ENCODE measurements at places on chromosomes 16 and 17.
A peak's percentile ranks its signal among the peaks of the same experiment; 100 is the strongest.

DNA sequence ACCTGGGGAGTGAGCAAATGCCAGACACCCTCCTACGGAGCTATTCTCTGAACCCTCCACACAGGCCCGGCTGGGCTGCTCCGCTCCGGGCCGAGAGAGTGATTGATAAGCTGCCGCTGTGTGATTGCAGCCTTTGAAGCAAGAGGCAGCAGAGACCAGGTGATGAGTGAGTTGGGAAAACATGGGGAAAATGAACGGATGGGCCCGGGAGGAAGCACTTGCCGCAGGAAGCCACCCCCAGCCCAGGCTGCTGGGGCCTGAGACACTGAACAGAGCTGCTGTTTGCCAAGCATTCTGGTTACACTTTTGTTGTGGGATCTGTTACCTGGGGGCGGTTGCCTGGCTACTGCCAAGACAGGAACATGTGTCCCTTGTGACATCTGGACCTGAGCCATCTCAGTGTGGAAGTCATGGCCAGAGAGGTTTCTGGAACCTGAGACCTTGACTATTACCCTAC lies 46.4 kb upstream of the KLHDC4 start:
- no peak for DNase-seq

- DNase-seq, result no peak
Observed at GRCh38 chr16:3992297-3993051, 112.0 kb upstream of the CREBBP start.

DNA sequence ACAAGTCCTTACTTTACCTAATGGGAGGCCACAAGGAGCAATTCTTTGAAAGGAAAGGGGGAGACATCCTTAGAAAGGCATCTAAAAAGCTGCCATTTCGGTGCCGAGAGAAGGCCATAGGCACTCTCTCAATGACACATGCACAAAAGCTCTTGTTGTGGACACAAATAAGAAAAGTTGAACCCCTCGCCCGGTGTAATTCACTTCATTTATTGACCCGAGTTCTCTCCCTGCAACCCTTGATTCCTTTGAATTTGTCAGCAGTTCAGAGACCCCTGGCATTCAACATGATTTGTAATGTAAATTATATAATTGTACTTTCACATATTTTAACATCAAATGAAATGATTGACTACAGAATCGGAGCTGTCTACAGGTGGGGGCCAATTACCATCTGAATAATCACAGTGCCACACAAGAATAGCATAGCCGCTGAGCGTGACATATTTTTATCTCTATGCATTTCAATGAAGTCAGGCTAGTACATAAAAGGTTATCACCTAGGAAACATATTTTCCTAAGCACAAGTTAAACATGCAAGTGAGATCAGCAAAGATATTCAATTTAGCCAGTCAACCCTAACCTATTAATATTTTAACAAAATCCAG lies 66.7 kb downstream of the IRX6 start:
- DNase-seq, result no peak

- DNase-seq, result peak; percentile 25
Observed at GRCh38 chr16:54077050-54077821, 209.4 kb downstream of the IRX3 start.

DNA sequence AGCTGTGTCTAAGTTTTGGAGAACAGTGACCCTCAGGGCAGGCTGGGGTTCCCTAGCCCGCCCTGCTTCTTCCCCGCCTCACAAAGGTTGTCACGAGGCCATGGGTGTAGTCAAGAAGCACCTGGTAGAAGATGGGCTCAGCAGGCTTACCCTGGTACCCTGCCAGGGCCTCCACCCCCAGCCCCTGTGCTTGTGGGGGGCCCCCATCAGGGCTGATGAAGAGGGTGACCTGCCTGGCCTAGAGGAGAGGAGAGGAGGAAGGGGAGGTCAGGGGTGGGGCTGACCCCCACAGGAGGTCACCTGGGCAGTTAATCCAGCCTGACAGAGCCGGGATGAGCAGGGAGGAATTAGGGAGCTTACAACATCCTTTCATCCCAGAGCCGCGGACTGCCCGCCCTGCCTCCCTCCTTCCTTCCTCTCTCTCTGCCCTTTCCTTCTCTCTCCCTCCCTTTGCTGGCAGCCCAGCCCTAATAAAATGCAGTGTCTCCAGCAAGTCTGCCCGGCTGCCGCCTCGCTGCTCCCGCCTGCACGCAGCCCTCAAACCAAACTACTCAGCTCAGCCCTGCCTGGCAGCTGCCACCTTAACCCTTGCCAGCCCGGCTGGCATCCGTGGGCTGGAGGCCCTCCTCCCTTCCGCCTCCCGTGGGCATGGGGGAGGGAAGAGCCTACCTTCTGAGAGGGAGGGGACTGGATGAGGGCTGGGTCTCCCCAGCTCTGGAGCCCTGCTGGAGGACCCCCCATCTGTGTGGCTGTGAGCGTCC lies 7.2 kb downstream of the DLX3 start:
- DNase-seq, result peak; percentile 45

GRCh38 chr17:11318207-11318606 lies 77.2 kb downstream of the SHISA6 start:
- DNase-seq, result no peak

- no peak for DNase-seq
Observed at GRCh38 chr16:8260140-8260539, 330.2 kb downstream of the TMEM114 start.

GRCh38 chr17:34913001-34913400 lies 48.3 kb downstream of the CCT6B start:
- DNase-seq, result no peak

DNA sequence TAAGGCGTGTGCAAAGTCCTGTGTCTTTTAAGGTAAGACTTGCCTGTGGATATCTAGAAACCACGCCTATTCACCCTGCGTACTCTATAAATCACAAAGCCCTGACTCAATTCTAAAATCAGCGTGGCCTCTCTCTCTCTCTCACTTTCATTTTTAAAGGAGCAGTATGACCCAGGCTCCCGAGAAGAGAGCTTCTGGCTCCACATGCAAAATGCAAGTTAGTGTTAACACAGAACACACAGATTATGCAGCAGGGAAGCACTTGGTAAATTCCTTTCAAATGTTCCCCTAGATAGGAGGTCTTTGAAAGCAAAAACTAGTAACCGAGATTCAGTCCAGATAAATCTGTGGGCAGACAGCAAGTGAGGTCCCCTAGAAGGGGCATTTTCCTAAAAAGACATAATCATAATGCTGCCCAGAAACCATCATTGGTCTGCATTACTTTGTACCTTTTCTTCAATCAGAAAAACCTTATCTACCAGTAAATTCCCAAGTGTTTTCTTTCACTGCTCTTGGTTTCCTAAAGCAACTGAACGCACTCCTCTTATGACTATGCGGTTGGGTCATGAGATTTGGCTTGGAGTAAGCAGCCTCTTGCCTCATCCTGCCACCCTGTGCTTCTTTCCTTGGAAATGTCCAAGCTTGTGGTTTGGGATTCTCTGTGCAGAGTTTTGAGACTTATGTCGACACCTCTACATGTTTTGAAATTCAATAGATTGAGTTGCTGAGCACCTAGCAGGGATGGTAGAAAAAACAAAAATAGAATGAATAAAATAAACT lies 31.7 kb upstream of the KCNJ2 start:
- peak; percentile 70 for DNase-seq

GRCh38 chr17:64742326-64742725 lies 80.2 kb upstream of the SMURF2 start:
- DNase-seq, result no peak

- DNase-seq, result no peak
Observed at GRCh38 chr17:28384281-28385036, 13.0 kb downstream of the SARM1 start.

GRCh38 chr17:2406271-2406902 lies 5.5 kb upstream of the MNT start:
- DNase-seq, result no peak

DNA sequence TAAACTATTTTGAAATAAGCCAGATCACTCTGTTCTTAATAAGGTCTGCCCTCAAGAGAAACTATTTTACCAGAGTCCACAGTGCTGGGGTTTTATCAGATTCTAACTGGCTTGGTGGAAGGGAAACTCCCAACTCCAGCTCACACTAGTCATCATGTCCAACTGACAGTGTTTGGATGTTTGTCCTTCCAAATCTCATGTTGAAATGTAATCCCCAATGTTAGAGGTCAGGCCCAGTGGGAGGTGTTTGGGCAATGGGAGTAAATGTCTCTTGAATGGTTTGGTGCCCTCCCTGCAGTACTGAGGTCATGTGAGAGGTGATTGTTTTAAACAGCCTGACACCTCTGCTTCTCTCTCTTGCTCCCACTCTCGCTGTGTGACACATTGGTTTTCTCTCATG lies 1301.0 kb upstream of the CDH8 start:
- DNase-seq, result peak; percentile 22

GRCh38 chr17:7347630-7348477 lies 4.1 kb upstream of the KCTD11 start:
- no peak for DNase-seq

DNA sequence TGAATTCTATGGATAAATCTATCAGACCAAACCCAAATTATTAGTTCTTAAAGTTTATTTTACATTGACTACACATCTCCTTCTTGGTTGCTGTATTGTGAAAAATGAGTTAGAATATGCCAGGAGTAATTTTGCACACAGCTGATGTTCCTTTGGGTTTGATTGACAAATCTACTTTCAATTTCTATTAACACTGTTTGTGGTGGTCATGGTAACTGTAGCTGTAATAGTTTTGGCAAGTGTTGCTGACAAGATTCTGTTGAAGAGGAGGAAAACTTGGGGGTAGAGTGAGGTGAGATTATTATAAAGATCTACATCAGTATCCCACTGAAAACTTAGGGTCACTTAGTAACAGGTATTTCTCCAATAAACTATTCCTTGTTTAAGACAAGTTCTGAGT lies 30.3 kb downstream of the MRTFB start:
- DNase-seq, result no peak

DNA sequence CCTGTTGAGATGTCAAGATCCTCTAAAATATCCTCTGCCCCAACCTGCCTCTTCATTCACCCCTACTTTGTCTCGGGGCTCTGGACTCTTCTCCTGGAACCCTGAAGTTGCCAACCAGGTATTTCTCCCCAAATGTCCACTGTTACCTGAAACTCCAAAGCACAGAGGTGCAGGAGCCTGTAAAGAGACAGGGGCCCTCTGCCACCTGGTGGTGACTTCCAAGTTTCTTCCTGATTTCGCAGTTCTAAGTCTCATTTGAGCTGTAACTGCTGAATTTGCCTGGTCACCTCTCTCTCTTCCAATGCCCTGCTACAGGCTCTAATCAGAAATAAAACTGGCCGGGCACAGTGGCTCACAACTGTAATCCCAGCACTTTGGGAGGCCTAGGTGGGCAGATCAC lies 77.1 kb upstream of the RCVRN start:
- DNase-seq, result no peak

GRCh38 chr16:16778332-16778731 lies 399.4 kb downstream of the NPIPA7 start:
- DNase-seq, result no peak

DNA sequence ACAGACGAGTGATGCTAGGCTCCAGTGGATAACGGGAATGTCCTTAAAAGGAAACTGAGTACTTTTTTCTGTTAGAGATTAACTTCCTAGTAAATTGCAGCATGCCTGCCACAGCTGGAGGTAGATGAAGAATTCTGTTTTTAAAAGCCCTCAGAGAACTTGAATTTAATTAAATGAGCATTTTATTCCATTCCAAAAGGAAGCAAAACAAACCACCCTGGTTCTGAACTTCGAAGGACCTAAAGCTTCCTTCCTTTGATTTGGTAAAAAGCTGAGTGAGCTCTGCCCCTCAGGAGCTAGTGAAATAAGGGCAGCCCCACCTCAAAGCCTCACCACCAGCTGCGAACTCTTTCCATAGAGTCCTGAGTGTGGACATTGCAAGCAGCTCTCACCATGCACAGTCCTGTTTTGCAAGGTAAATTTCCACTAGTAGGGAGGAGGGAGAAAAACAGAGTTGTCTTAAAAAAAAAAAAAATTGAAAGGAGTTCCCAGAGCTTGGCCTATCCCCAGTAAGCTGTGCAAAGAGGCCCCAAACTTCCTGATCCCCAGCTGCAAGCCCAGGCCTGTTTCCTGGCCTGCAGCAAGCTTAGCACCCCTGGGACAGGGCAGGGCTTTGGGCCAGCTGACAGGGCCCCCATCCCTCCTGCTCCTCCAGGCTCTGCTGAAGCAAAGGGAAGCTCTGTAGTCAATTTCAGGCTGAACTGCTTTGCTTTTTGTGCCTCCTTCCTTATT lies 11.2 kb downstream of the CHD9NB start:
- DNase-seq, result peak; percentile 75

- DNase-seq, result peak; percentile 95
Observed at GRCh38 chr17:45129426-45129939, 2.8 kb downstream of the PLCD3 start.

DNA sequence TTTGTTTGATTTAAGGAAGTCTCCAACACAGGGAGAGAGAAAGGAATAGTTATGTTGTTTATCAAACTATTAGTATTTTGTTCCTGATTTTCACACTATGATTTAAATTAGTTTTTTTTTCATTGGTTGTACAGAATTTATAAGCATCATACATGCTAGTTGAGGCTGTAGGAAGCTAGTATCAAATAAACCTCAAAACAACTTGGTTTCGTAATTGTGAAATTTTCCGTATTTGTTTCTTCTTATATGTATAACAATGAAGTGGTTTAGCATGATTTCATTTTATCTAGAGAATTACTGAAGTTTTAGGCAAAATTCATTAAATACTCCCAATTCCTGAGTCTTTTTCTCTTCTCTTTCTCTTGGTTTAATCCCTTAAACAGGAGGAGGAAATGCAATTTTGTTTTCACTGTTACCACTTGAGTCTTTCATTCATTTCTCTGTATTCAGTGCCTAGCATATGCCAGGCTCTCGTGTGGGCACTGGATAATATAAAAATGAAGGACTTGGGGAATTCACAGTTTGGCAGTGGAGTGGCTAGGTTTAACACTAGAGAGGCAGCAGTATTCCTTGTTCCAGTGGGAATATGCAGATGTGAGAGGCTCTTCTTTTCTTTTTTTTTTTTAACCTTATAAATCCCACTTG lies 1.8 kb downstream of the CYLD start:
- peak; percentile 51 for DNase-seq

DNA sequence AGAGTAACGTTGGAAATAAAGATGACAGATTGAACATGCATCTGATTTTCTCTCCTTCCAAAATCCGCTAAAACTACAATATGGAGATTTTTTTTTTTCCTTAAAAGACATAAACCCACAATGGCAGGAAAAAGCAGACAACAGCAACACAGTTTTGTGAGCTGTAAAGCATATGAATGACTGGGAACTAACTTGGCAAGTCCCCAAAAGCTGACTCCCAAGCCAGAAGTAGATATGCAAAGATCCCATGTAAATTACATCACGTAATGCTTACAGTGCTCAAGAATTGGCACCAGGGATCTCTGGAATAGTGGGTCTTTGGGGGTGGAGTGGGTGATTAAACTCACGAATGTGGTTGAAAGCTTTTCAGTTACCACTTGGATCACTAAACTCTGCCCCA lies 106.6 kb downstream of the ELAC2 start:
- DNase-seq, result no peak

GRCh38 chr17:79832218-79833109 lies 6.8 kb downstream of the CBX4 start:
- no peak for DNase-seq

All from adipocyte (in vitro differentiated cells).